ELR (cell line): ENCODE measurements at places on chromosomes 7 and 10.

DNA sequence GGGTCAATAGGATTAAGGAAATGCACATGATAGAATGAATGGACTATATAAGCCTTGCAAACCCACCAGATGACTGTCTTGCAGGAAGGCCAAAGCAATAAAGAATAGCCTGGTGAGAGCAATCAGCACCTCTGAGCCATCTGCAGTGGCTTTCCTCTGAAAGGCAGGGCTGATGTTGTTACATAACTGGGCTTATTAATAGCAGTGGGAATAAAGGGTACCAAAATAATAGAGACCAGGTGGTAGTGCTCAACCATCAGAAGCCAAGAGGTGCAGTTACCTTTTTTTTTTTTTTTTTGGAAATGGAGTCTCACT, 16.8 kb upstream of the VPS26A start:
- DNase-seq = no peak

DNA sequence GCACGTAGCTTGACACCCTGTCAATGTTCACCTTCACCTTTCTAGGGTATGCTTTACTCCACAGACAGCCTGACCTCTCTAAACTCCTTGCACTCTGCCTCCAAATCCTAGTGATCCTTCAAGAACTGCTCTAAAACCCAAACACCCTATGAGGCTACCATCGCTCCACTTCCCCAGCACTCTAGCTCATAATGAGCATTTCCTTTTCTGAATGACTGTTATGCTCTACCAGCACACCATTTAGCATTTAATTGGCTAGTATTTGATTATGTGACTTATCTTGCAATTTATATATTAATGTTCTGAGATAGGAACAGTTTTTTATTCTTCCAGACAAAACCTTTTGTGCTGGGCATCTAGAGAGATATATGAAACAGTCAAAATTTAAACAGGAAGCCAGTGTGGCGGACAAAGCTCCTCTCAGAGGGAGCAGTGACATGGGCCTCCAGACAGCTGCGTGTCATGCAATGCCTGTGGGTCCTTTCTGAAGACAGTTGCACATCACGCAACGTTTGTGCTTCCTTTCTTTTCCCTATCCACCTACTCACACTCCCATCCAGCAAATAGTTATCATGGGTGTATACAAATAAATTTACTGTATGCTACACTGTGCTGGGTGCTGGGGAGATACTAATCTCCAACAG, 86.3 kb downstream of the ALOX5 start:
- no peak for DNase-seq

GRCh38 chr10:61845196-61845949, 56.1 kb upstream of the ARID5B start:
- no peak for DNase-seq

- no peak for DNase-seq
Observed at GRCh38 chr10:70078329-70078728, 25.7 kb downstream of the MACROH2A2 start.

DNA sequence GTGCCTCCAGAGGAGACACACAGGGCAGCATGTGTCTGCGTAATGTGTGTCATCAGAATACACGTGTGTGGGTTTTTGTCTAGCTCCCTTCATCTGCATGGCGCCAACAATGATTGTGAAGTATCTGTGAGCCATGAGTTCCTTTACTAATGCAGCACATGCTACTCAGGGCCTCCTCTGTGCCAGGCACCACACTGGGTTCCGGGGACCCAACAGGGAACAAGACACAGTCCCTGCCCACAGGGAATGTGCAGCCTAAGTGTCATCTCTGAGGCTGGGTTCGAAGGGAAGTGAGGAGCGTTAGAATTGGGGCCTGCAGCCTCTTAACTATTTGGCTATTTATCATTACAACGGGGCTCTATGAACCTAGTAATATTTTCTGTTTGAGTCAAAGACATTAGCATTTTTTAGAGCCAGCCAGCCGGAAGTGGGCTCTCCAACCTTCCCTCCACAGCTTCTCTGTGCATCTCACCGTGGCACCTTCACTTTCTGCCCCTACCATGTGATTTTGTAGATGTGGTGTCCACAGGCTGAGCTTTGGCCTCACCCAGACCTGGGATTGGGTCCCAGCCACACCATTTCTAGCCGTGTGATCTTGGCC, 43.9 kb upstream of the SRGN start:
- DNase-seq = no peak

GRCh38 chr7:20217193-20217948, at the start of gene MACC1:
Gene MACC1, minus strand, starts transcription at chr7:20217384. Its CDS starts 55,522 bp downstream, at chr7:20161862.
- no peak for DNase-seq
